ENCODE measurements at places on chromosomes 11 and 22.

DNA sequence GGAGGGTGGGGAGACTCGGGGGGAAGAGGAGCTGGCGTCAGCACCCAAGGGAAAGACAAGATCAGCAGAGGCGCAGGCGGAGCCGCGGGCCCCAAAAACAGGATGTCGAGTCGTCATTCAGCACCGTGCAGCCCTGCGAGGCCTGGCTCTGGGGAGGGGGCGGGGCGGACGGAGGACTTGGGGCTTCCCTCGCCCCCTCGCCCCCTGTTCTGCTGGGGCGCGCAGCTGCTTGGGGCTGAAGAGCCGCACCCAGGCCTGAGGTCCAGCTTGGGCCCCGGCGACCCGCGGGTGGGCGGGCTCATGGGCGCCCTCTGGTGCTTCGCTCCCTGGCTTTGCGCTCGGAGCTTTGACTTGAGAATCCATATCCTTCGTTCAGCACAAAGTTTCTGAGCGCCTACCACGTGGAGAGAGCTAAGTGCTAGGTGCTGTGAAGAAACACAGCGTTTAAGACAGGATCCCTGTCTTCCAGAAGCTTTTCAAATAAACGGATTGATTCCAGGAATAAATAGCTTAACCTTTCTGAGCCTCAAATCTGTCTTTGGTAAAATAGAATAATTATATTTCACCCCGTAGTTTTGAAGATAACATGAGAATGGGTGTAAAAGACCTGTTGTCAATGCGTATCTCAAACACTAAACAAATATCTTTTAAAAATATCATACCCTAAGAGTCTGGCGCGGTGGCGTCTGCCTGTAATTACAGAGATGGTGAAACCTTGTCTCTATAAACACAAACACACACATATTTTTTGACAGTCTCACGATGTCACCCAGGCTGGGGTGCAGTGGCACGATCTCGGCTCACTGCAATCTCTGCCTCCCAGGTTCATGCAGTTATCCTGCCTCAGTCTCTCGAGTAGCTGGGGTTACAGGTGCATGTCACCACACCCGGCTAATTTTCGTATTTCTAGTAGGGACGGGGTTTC is 929 bp upstream of the RHOG start:
- peak; percentile 65 for DNase-seq

DNA sequence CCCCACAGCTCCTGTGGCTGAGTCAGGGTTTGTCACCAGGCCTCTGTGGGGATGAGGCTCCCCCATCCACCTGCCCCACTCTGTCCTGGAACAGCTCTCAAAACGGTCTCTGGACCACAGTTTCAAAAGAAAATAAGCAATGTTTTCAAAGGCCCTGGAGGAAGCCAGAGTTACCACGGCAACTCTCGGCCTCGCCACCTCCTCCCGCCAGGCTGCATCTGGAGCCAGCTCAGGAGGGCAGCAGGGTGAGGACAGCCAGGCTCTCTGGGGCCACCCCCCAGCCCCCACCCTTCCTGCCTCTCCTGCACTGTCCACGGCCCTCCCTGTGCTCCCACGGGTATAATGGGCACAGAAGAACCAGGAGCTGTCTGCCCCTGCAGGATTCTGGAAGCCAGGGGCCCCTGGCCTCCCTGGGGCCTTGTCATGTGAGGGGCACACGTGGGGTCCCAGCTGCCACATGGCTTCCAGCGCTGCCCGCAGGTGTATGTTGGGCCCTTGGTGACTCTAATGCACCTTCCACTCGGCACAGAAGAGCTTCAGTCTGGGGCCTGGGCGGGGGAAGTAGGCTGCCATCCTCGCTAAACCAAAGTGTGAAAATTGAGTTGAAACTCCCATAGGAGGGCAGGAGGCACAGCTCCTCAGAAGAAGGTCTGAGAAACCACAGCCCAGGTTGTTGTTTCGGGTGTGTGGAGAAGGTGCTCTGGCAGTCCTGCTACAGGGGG is 10.3 kb downstream of the CD81 start:
- DNase-seq: no peak

GRCh38 chr11:21640491-21640890 is 552.4 kb upstream of the ANO5 start:
- DNase-seq: no peak

- no peak for DNase-seq
These were observed 470.9 kb upstream of the API5 start for GRCh38 chr11:42840860-42841259.

GRCh38 chr11:15621565-15621964 is 506.8 kb downstream of the INSC start:
- no peak for DNase-seq

- no peak for DNase-seq
These were observed at the start of gene FOLH1 for GRCh38 chr11:49208006-49208721. Gene FOLH1, minus strand, starts transcription at chr11:49208602. Its CDS starts 193 bp downstream, at chr11:49208409.

DNA sequence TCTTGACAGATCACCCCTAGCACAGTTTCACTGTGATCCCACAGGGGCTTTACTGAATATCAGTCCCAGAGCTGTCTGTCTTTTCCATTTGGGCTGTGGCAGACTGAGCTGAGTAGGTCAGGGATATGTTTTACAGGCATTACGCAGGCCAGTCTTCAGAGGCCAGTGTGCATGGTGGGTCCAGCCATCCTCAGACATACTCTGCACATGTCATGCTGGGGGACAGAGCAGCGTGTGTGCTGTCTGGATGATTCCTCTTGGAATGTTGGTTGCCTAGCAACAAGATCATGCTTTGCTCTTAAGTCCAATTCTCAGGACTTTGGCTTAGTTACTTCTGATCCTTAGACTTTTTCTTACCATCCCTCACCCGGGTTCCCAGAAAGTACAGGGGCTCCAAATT is 736.5 kb downstream of the DLG2 start:
- no peak for DNase-seq
